Cortex of kidney (tissue), 1 donor: ENCODE measurements at places on chromosomes 5 and 9.

DNA sequence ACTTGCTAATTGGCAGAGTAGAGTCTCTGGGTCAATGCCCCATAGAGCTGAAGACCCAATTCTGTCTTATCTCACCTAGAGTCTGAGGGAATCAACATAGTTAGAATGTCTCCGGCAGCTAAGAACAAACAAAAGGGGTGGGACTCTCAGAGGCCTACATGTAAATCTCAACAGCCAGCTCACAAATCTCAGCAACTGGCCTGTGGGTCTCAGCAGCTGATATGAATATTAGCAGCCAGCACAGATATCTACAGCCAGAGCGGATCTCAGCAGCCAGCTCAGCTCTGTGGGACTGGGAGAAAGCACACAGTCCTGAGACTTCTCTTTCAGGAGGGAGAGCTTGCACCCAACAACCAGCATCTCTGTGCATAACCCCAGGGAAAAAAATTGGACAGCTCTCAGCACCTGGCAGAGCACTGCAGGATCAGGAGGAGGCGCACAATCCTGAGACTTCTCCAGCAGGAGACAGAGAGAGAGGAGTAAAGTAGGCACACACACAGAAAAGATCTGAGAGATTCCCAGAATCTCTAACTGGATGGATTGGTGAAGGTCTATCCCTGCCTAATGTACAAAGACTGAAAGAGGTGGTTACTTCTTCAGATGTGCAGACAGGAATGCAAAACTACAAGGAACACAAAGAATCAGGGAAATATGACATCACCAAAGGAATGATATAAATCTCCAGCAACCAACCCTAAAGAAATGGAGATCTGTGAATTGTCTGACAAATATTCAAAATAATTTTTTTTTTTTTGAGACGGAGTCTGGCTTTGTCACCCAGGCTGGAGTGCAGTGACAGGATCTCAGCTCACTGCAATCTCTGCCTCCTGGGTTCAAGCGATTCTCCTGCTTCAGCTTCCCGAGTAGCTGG lies 29.2 kb downstream of the KLF4 start:
- DNase-seq: no peak

DNA sequence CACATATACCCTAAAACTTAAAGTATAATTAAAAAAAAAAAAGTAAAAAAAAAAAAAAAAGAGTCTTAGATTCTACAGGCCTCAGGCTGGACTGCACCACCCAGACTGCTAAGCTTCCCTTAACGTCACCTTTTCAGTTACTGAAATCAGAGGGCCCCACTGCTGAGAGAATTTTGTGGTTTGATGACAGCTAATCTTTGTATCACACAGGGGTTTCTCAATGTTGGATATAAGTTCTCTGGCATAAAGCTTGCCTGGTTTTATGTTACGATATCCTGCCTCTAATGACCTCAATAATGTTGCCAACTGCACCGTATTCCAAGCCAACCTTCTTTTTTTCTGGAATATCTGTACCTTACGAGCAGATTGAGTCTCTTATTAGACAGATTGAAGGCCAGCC lies 43.1 kb upstream of the C6 start:
- no peak for DNase-seq

DNA sequence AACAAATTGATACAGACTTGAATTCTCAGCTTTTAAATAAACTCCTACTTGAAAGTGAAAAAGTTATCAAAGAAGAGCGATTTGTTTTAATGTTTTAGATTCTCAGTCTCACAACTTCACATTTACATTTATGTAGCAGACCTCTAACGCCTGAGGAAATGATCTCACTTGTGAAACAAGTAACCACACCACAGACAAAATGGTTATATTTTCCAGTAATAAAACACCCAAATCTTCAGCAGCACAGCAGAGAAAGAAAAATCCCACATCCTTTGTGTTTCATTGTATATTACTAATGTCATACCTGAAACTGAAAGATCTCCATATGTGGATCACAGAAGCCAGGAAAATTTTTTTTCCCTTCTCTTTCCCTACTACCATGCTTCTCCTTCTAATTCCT lies 29.8 kb upstream of the GZMA start:
- DNase-seq: no peak

- no peak for DNase-seq
Measured at GRCh38 chr9:111195766-111196165, 134.3 kb downstream of the OR2K2 start.
